MV-4-11 (cell line): ENCODE measurements at places on chromosomes 1 and 21.
A peak's percentile ranks its signal among the peaks of the same experiment; 100 is the strongest.

GRCh38 chr1:207750631-207751305, 1.1 kb upstream of the CD46 start:
- no peak for DNase-seq

DNA sequence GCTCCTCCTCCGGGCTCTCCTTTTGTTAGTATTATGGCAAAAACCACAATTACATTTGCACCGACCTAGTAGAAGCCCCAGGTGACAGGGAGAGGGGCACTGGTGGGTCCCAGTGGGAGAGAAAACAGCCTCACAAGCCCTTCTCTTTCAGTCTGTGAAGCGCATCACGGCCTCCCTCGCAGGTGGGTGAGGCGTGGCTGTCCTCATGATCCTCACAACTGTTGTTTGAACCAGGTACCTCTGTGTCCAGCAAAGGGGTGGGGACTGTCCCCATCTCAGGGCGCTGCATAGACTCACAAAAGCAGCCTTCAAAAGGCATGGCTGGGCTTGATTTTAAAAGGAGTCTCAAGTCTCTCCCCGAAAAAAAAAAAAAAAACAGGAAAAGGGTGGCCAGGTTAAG, 7.9 kb upstream of the C2CD2 start:
- no peak for DNase-seq

DNA sequence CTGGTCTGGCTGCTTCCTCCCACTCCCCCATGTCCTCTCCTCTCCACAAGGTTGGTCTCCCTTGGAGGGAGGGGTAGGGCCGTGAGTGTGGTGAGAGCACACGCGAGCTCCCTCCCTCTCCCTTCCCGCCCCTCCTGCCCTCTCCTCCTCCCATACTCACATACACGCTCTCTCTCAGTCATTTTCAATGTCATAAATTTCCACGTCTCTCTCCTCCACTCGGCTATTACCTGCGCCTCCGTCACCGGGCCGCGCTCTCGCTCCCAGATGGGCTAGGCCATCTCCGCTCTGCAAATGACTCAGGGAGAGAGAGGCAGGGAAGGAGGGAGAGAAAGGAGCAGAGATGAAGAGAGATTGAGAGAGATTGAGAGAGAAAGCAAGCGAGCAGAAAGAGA, 36.7 kb upstream of the DMBX1 start:
- DNase-seq, result no peak

GRCh38 chr1:24416666-24417391, 1.2 kb downstream of the NIPAL3 start:
- DNase-seq, result peak; percentile 78

DNA sequence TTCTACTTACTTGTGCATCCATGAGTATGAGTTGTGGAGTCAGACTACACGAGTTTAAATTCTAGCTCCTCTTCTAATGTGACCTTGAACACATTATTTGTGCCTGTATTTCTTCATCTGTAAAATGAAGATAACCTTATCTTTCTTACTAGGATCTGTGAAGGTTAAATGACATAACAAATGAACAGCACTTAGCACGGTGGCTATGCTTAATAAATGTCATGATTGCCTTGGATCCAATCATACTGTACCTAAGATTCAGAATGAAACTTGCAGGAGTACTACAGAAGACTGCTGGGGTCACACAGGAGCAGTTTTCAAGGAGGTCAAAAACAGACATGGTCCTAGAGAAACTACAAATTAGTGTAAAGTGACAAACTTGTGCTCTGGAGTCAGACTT, 22.2 kb upstream of the ALG14 start:
- no peak for DNase-seq

DNA sequence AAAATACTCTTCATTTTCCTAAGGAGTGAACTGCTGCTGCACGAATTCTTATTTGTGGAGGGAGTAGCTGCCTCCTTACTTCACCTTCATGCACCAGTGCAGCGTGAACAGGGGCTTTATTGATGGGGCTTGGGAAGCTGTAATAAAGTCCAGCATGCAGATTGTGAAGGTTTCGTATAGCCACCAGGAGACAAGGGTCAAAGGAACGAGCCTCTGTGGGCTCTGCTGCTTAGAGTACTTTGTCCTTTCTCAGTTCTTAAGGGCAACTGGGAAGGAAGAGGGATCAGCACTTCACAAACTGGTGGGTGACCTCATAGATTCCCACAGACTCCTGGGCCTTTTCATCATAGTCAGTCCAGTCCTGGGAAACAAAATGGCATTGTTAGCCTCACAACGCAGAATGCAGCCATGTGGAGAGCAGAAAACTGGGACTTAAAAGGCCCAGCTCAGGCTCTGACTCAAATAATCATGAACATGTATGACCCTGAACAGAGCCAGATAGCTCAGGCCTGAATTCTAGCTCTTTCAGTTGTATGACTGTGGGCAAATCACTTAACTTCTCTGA, 6.0 kb downstream of the CZIB start:
- DNase-seq, result no peak

DNA sequence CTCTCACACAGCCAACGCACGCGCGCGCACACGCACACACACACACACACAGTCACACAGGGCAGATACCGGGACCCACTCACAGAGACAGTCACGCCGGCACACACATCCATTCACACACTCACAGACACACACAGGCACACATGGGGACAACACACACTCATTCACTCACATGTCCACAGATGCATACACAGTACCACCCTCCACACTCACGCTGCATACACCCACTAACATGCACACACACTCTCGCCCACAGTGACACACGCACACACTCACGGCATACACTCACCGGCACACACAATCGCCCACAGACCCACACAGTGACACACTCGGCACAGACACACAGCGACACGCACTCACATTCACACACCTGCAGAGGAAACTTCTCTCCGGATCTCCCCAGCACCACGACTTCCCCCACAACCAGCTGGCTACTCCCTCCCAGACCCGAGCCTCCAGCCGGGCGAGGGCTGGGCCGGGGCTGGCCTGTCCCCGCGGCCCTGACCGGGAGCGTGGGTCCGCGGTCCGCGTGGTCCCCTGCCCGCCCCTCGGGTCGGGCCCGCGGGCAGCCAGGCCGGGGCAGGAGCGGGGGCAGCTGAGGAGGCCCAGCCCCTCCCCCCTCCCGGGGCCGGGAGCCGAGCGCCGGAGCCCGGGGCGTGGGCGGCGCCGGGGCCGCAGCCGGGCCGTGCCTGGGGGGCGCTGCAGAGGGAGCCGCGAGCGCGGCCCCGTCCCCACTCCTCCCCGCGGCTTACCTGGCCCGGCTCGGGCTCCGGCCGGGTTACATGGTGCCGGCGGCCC, 552 bp downstream of the DLGAP3 start:
- DNase-seq, result no peak

DNA sequence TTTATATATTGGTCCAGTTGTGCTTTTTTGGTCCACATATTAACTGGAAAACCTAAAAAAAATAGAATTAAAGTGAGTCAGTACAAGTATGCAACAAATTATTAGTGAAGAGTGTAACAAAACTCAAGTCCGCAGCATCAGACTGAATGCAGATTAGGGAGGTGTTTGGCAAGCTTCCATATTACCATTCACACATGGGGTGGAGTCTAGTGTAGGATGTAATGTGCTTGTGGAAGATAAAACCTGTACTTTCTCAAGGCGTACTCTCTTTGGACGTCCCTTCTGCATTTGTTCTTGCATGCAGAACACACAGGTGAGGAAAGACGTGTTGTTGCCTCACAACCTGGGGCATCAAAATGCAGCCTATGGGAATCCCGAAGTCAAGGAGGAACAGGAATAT, 668.7 kb downstream of the MRPL39 start:
- no peak for DNase-seq

GRCh38 chr1:43898981-43899380, 34.6 kb upstream of the ARTN start:
- no peak for DNase-seq

DNA sequence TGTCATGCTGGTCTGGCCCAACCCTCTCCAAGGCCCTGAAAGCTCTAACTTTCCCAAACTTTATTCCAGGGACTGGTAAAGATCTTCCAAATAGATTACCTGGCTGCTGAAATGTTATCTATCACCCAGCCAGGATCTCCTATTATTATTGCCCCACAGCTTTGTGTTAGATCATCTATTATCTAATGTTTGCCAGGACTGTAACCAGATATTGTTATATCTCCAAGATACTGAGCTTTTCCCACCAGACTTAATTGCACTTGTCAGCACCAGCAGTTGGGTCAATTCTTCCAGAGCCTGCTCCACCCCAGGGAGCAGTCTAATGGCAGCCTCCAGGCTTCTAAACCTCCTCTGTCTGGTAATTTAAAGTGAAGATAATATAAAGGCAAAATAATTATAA, 59.1 kb downstream of the PRDX6 start:
- DNase-seq, result no peak

- DNase-seq, result no peak
Observed at GRCh38 chr1:206477110-206477509, 6.8 kb downstream of the IKBKE start.

DNA sequence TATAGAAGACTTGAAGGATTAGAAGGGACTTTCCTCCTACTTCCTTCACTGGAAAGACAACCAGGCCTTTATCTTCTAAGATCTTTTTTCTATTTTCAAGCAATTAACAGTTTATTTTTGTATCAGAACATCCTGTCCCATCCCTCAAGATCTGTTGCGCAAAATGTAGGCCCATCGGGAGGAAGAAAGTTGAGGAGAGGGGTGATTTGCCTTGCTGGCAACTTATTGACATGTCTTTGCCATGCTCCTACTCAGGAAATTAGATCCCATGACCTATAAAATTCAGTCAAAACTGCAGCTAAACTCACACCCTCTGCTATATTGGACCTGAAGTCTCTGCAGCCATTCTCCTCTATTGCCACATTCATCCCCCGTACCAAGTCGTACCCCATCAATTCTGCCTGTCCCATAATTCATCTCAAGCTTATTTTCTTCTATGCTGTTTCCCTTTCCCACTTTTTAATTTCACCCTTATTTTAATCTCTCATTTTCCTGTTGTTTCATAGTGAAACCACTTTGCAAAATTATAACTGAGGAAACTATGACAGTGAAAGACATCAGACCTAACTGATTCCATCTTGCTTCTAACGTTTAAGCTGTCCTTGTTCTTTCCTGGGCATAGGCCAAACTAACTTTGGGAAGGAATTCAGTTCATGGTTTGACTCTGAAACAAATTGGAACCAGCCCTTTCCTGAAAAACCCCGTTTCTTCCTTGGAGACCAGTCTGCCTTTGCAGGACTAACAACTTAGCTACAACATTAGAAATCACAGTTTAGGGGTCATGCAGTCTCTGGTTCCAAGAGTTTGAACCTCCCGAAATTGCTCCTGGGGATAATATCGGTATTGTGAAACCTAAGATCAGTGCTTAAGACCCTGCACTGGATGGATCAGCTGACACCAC, 195.7 kb upstream of the PTBP2 start:
- no peak for DNase-seq

- DNase-seq, result no peak
Observed at GRCh38 chr1:9960706-9961562, 17.7 kb downstream of the NMNAT1 start.

DNA sequence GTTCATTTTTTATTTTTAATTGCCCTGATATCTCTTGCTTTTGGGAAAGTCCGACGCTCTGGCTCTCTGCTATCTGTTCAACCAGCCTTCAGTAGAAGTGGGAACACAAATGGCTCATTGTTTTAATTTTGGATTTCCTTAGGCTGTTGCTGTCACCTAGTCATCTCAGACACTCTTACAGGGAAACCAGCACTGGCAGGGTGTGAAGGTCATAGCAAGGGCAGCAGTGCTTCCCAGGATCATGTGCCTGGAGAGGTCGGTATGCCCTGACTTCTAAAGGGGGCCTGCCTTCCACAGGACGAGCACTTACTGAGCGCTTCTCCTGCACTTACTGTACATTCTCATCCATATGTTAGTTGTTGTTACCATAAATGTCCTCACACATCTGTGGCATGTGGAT, 224.2 kb downstream of the DISC1 start:
- no peak for DNase-seq

DNA sequence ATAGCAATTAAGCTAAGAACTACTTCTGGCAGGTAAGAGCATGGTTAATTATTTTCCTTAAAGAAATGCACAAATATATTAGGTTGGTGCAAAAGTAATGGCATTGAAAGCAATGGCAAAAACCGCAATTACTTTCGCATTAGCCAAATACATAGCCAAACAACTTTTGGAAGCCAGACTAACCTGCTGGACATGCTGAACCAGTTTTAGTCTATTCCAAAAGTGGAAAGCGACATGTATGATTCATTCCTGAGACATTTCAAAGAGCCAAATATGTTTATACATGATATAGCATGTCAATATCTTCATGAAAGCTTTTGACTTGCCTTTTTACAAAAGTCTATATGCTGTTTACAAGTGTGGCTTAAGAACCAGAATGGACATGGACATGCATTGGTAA, 23.4 kb upstream of the DR1 start:
- DNase-seq, result no peak

DNA sequence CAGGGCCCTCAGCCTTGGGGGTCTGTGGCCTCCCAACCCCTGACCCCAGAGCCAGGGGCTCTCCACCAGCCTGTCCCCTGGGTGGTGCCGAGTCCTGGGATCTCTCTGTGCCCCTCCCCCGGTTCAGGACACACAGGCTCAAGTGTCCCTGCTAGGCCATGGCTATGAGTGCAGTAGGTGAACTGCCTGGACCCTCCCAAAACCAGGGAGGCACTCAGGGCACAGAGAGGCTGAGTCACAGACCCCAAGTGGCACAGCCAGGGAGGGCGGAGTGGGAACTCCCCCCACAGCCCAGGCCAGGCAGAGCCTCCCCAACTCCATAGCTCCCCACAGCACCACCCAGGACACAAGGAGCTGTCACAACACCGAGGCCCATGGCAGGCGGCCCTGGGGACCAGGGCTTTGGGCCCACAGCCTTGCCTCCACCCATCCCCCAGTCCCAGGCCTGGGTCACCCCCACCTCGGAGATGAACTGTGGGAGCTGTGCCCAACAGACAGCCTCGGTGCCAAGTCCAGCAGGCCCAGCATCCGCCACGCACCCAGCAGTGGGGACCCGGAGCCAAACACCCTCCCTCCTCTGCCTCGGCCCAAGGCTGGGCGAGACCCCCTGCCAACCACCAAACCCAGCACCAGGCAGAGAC, 3.2 kb downstream of the DVL1 start:
- no peak for DNase-seq

GRCh38 chr1:21508580-21509350, 458 bp upstream of the ALPL start:
- no peak for DNase-seq

DNA sequence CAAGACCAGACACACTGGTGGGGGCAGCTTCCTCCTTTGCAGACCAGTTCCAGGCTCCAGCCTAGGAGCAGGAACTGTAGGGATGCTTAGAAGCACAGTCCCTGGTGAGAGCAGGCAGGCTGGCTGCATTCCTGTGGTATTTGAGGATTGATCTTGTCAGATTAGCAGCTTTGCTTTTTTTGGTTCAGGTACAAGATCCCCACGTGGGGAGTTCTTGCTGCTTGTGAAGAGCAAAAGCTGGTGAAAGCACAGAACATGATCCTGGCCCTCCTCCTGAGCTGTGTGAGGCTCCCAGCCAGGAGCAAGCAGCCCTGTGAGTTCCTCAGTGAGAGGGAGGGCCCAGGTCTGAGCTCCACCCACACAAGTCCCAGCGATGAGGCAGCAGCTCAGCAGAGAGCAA, 75.3 kb upstream of the ARTN start:
- no peak for DNase-seq

DNA sequence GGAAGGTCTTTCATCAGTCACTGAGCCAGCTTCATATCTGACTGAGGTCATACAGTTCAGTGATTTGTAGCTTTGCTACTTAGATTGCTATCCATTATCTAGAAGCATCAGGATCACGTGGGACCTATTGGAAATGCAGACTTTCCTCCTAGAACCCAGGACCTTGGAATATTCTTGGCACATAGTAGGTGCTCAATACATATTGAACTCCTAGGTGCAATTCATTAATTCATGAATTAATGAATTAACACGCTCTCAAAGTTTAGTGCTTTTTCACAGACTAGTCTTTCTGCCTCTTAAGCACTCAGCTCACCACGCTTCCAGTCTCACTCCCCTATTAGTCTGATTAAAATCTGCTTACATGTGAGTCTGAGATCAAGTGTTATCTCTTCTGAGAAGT, 12.1 kb downstream of the METTL18 start:
- DNase-seq, result no peak
